ENCODE measurements at places on chromosomes 7 and 10. TPM values are rescaled to one million over a fixed set of nuclear protein-coding genes. Genes with fewer than 3 reads are reported as not detected.

C7orf33 gene
- not detected for polyA plus RNA-seq

C1QL3 gene
- polyA plus RNA-seq: 0.36 TPM

TMEM184A gene
- polyA plus RNA-seq: 0.04 TPM

TRIM24 gene
- polyA plus RNA-seq: 8.6 TPM

NACAD gene
- 0.15 TPM for polyA plus RNA-seq

CHN2 gene
- polyA plus RNA-seq: 11.1 TPM

NPSR1 gene
- not detected for polyA plus RNA-seq

DNAJC2 gene
- polyA plus RNA-seq: 28.0 TPM

LIPN gene
- not detected for polyA plus RNA-seq

RPEL1 gene
- not detected for polyA plus RNA-seq

NRG3 gene
- polyA plus RNA-seq: not detected

ZNF425 gene
- polyA plus RNA-seq: 1.8 TPM

IKZF5 gene
- 22.2 TPM for polyA plus RNA-seq

NRCAM gene
- 18.2 TPM for polyA plus RNA-seq

ZNF655 gene
- polyA plus RNA-seq: 70.3 TPM

AKR1D1 gene
- polyA plus RNA-seq: not detected

TWIST1 gene
- polyA plus RNA-seq: not detected

ZNF804B gene
- not detected for polyA plus RNA-seq

CALHM1 gene
- not detected for polyA plus RNA-seq

CNNM1 gene
- polyA plus RNA-seq: not detected

RGR gene
- polyA plus RNA-seq: not detected

CPA2 gene
- not detected for polyA plus RNA-seq

TCAF2 gene
- 9.2 TPM for polyA plus RNA-seq

FAS gene
- 9.0 TPM for polyA plus RNA-seq

GIMAP1 gene
- 87.4 TPM for polyA plus RNA-seq

IFT22 gene
- 8.0 TPM for polyA plus RNA-seq

FBXL15 gene
- polyA plus RNA-seq: 26.8 TPM

OR2A42 gene
- not detected for polyA plus RNA-seq

OR6V1 gene
- not detected for polyA plus RNA-seq

CFAP43 gene
- not detected for polyA plus RNA-seq

TAS2R5 gene
- not detected for polyA plus RNA-seq

CAV1 gene
- not detected for polyA plus RNA-seq

LEP gene
- polyA plus RNA-seq: not detected

ASZ1 gene
- not detected for polyA plus RNA-seq

NUTM2E gene
- not detected for polyA plus RNA-seq

AFAP1L2 gene
- 2.3 TPM for polyA plus RNA-seq

CEP55 gene
- polyA plus RNA-seq: not detected

LBX1 gene
- polyA plus RNA-seq: not detected

ELFN1 gene
- not detected for polyA plus RNA-seq

IL2RA gene
- polyA plus RNA-seq: 0.25 TPM

SLC26A4 gene
- polyA plus RNA-seq: not detected

CALN1 gene
- not detected for polyA plus RNA-seq

GHRHR gene
- polyA plus RNA-seq: not detected

FOXI2 gene
- not detected for polyA plus RNA-seq

HTR7 gene
- 0.07 TPM for polyA plus RNA-seq

CYP26A1 gene
- not detected for polyA plus RNA-seq

ASAH2 gene
- polyA plus RNA-seq: 3.3 TPM

MGMT gene
- polyA plus RNA-seq: 32.2 TPM

CPEB3 gene
- polyA plus RNA-seq: 1.4 TPM

ABCB1 gene
- 25.3 TPM for polyA plus RNA-seq

PKD2L1 gene
- polyA plus RNA-seq: not detected

SMO gene
- not detected for polyA plus RNA-seq

CYP2C8 gene
- 0.38 TPM for polyA plus RNA-seq

MOGAT3 gene
- not detected for polyA plus RNA-seq

GRID2IP gene
- 0.05 TPM for polyA plus RNA-seq

C10orf67 gene
- not detected for polyA plus RNA-seq

HOXA2 gene
- not detected for polyA plus RNA-seq
